ENCODE measurements at places on chromosomes 4 and X. TPM values are rescaled to one million over a fixed set of nuclear protein-coding genes. Genes with fewer than 3 reads are reported as not detected.

ATXN3L gene
- not detected for total RNA-seq

ZCCHC12 gene
- total RNA-seq, result 0.29 TPM

TACC3 gene
- 26.7 TPM for total RNA-seq

DNA sequence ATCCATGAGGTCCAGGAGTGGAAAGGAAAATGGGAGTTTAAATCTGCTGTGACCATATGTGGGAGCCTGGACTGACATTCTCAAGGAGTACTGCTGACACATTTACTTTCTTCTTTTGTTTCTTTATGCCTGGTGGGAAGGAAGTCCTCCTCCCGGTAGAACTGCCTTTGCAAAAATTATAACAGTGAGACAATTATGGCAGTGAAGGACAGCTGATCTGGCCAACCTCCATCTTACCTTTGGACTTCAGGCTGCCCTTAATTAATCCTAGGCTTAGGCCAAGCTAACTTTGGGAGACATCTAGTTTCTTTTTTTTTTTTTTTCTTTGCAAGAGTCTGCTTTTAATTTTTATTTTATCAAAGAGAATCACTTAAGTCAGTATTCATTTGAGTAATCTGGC lies 61.3 kb downstream of the SPINK2 start:
- DNase-seq, result no peak

- DNase-seq, result no peak
These were observed 85.5 kb downstream of the USP46 start for GRCh38 chr4:52573551-52573950.

GRCh38 chr4:18815081-18815778 lies 793.7 kb upstream of the LCORL start:
- DNase-seq, result no peak

DNA sequence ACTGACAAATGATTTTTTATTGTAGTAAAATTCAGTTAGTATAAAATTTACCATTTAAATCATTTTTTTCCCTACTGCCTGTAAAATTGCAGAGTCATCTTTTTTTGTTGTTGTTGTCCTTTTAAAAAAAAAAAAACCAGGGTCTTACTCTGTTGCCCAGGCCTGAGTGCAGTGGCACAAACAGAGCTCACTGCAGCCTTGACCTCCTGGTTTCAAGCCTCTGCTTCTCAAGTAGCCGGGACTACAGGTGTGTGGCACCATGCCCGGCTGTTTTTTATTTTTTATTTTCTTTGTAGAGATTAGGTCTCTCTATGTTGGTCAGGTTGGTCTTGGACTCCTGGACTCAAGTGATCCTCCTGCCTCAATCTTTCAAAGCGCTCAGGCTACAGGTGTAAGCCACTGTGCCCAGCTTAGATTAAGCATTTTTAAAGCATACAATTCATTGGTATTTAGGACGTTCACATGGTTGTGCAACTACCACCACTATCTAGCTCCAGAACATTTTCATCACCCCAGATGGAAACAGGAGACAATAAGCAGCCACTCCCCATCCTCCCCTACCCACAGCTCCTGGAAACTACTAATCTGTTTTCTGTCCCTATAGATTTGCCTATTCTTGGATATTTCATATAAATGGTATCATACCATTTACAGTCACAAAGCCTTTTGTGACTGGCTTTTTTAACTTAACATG lies 59.7 kb upstream of the PGRMC2 start:
- no peak for DNase-seq
